ENCODE measurements at places on chromosomes 16 and 17. TPM values are rescaled to one million over a fixed set of nuclear protein-coding genes. Genes with fewer than 3 reads are reported as not detected.

DNA sequence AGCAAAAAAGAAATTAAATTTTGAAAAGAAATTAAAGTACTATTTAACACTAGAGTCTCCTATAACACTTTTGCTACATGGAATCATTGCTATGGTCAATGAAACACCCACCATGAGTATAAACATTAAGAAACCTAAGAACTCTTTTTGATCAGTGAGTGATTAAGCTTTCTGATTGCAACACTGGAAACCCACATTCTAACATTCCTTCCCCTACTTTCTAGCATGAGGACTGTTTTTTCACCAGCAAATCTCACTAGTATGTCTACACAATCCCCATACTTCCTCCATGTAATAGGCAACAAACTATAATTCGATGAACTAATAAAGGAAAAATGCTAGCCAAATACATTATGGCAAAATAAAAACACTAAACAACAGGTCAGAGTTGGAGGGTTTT is 54.7 kb downstream of the SKAP1 start:
- H3K27ac ChIP-seq = no peak overlapping the region
- no peaks in the 10 kb centered on the region for H3K36me3 ChIP-seq
- no peak overlapping the region for H3K4me3 ChIP-seq
- DNase-seq = no peak
- no peaks in the 10 kb centered on the region for H3K4me1 ChIP-seq

- no peak overlapping the region for H3K27ac ChIP-seq
- H3K27me3 ChIP-seq = no peaks in the 10 kb centered on the region
- H3K4me3 ChIP-seq = no peak overlapping the region
- H3K4me1 ChIP-seq = no peaks in the 10 kb centered on the region
Measured at GRCh38 chr16:22053921-22054341, 38.4 kb upstream of the VWA3A start.

GRCh38 chr16:52460639-52461178 is 86.2 kb downstream of the TOX3 start:
- DNase-seq = no peak
- no peaks in the 10 kb centered on the region for H3K27me3 ChIP-seq
- no peak overlapping the region for H3K4me3 ChIP-seq
- no peaks in the 10 kb centered on the region for H3K36me3 ChIP-seq
- peaks cover 44% of the 10 kb centered on the region for H3K4me1 ChIP-seq

DNA sequence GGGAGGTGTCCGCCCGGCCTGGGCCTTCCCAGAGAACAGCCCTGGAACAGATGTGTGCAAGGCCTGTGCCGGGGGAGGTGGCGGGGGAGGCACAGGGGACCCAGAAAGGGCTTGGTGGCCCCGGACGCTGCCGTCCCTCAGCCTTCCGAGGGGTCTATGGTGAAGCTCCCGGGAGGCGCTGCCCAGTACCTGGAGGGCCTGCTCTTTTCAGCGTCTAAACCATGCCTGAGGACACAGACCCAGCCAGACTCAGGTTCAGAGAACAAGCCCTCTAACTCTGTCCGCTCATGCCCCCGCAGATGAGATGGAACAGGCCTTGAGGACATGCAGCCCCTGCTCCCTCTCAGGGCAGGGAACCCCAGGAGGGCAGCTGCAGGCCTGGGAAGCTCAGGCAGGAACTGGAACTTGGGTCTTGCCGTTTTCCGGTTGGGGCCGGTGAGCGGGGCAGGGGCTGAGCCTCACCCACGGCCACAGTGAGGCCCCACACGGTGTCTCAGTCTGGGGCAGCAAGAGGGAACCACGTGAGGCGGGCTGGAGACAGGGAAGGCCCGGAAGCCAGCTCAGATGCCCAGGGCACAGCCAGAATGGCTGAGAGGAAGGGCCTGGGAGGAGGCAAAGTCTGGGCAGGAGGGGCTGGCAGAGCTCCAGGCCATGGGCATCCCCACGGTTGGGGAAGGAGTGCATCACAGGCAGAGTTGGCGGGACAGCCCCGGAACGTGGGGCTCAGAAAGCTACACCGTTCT is 12.5 kb downstream of the SLC16A3 start:
- H3K27me3 ChIP-seq = no peaks in the 10 kb centered on the region
- no peak overlapping the region for H3K27ac ChIP-seq
- peaks cover 15% of the 10 kb centered on the region for H3K4me1 ChIP-seq
- no peak overlapping the region for H3K4me3 ChIP-seq
- peaks cover 43% of the 10 kb centered on the region for H3K36me3 ChIP-seq

The GDPD3 gene
- total RNA-seq = 1.0 TPM

DNA sequence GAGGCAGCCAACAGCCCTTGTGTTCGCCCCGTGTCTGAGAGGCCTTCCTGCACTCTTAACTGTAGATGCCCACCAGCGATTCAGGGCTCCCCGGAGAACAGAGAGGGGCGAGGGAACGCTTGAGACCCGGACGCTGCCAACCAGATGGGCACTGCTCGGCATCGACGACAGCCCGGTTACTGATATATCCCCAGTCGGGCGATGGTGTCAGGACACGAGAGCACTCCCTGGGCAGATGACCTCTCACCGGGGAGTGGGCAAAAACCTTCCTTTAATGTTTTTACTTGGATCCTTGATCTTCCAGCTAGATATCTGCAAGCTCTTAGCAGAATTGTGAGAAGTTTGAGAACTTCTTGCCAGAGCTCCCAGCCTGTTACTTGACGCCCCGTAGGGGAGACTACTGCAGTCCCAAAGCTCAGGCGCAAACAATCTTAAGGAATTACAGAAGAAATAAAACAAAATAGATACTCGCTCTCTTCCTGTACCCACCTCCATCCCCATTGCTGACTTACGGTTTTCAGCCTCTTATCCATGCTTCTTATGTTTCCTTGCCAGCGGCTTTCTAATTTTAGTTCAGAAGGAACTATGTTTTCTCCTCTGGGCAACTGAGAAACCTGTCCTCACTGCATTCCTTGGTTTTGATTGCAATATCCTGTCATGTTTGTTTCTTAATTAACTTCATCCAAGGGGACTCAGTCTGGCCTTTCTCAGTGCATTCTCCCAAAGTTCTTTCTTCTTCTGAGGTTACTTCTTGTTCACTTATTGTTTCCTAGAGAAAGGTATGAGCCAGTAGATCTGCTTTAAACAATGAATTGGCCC is 845 bp downstream of the SP2 start:
- peaks cover 11% of the 10 kb centered on the region for H3K4me1 ChIP-seq
- H3K27ac ChIP-seq = peak overlapping the region; percentile 98
- no peak for DNase-seq
- H3K4me3 ChIP-seq = peak overlapping the region; percentile 94
- H3K27me3 ChIP-seq = no peaks in the 10 kb centered on the region
- H3K36me3 ChIP-seq = no peaks in the 10 kb centered on the region

The TBKBP1 gene
- total RNA-seq = 14.4 TPM

GRCh38 chr17:27495460-27495859 is 39.2 kb downstream of the KSR1 start:
- H3K36me3 ChIP-seq = no peaks in the 10 kb centered on the region
- H3K4me1 ChIP-seq = peaks cover 8% of the 10 kb centered on the region
- DNase-seq = no peak
- no peak overlapping the region for H3K4me3 ChIP-seq

The SNAI3 gene
- total RNA-seq = 0.47 TPM

- H3K4me3 ChIP-seq = no peak overlapping the region
- DNase-seq = no peak
- H3K36me3 ChIP-seq = no peaks in the 10 kb centered on the region
- H3K4me1 ChIP-seq = no peaks in the 10 kb centered on the region
- no peak overlapping the region for H3K27ac ChIP-seq
Measured at GRCh38 chr16:13060932-13061331, 159.5 kb downstream of the SHISA9 start.

GRCh38 chr17:36593656-36594316 is 2.1 kb downstream of the DHRS11 start:
- H3K4me3 ChIP-seq = no peak overlapping the region
- no peak overlapping the region for H3K27ac ChIP-seq
- H3K36me3 ChIP-seq = peaks cover 8% of the 10 kb centered on the region
- DNase-seq = no peak

DNA sequence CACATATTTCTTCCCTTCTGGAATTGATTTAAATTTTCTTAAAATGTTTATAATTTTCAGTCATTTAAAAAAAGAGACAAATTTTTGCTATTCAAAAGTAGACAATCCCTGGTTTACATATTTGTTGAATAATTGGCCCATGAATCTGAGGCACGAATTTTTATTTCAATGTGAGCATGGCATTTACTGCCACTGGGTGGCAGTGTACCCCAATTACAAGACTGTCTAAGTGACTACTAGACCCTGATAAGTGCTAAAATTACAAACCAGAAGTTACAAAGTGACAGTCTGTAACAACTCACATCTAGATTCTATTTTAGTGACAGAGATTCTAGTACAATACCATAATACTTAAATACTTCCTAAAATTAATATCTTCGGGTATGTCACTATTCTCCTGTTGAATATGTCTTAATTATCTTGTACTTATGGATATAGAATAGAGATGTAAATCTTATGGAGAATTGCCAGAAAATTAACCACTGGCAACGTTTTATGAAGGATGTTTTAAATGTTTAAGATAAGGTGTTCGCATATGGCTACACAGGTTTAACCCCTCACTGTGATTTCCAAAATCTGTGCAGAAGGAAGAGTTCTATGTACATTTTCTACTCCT is 235.8 kb downstream of the MAP2K4 start:
- no peak overlapping the region for H3K4me3 ChIP-seq
- H3K27ac ChIP-seq = no peak overlapping the region
- H3K27me3 ChIP-seq = peaks cover 11% of the 10 kb centered on the region
- no peaks in the 10 kb centered on the region for H3K4me1 ChIP-seq
- no peaks in the 10 kb centered on the region for H3K36me3 ChIP-seq
- DNase-seq = peak; percentile 59

The CLEC19A gene
- not detected for total RNA-seq

DNA sequence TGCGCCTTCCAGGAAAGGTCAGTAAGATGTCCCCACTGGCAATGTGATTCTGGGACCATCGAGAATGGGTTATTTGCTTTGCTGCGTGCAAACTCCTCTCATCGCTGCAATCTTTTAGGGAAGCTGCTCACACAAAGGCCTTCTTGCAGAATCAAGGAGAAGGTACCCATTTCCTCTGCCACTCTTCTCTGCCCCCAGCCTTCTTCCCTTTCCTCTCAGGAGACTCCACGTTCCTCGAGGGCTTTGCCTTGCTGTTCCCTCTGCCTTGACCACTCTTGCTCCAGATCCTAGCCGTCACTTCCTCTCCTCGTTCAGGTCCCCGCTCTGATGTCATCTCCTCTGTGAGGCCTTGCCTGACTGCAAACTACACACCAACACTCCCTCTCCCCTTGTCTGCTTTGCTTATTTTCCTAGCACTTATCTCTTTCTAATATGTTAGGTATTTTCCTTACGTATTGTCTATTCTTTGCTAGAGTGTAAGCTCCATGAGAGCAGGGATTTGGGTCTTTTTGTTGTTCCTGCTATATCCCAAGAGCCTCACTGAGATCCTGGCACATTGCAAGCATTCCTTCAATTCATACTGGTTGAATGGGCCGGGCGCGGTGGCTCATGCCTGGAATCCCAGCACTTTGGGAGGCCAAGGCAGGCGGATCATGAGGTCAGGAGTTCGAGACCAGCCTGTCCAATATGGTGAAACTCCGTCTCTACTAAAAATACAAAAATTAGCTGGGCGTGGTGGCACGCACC is 5.3 kb upstream of the CRK start:
- H3K27ac ChIP-seq = no peak overlapping the region
- DNase-seq = no peak
- H3K4me3 ChIP-seq = no peak overlapping the region
- no peaks in the 10 kb centered on the region for H3K4me1 ChIP-seq
- no peaks in the 10 kb centered on the region for H3K36me3 ChIP-seq
- H3K27me3 ChIP-seq = no peaks in the 10 kb centered on the region

- no peaks in the 10 kb centered on the region for H3K36me3 ChIP-seq
- H3K4me1 ChIP-seq = no peaks in the 10 kb centered on the region
- peaks cover 3% of the 10 kb centered on the region for H3K27me3 ChIP-seq
- no peak overlapping the region for H3K4me3 ChIP-seq
Measured at GRCh38 chr17:70609566-70609965, 440.2 kb downstream of the KCNJ2 start.

- no peak overlapping the region for H3K4me3 ChIP-seq
- no peaks in the 10 kb centered on the region for H3K27me3 ChIP-seq
- no peak overlapping the region for H3K27ac ChIP-seq
- H3K36me3 ChIP-seq = no peaks in the 10 kb centered on the region
- DNase-seq = no peak
Measured at GRCh38 chr16:80123189-80123588, 417.6 kb upstream of the DYNLRB2 start.

GRCh38 chr17:79836972-79837887 is 2.0 kb downstream of the CBX4 start:
- peaks cover 30% of the 10 kb centered on the region for H3K36me3 ChIP-seq
- H3K27me3 ChIP-seq = peaks cover 7% of the 10 kb centered on the region
- peak overlapping the region; percentile 66 for H3K4me3 ChIP-seq
- H3K4me1 ChIP-seq = peaks cover 12% of the 10 kb centered on the region
- no peak overlapping the region for H3K27ac ChIP-seq

- peaks cover 3% of the 10 kb centered on the region for H3K36me3 ChIP-seq
- H3K27ac ChIP-seq = peak overlapping the region; percentile 8
- H3K4me3 ChIP-seq = peak overlapping the region; percentile 78
- peaks cover 6% of the 10 kb centered on the region for H3K4me1 ChIP-seq
Measured at GRCh38 chr17:78781104-78781892, 775 bp downstream of the CYTH1 start.

The GPR142 gene
- total RNA-seq = not detected

The CDR2L gene
- 10.9 TPM for total RNA-seq

- no peak overlapping the region for H3K27ac ChIP-seq
- H3K4me3 ChIP-seq = no peak overlapping the region
- H3K36me3 ChIP-seq = no peaks in the 10 kb centered on the region
- H3K27me3 ChIP-seq = peaks cover 14% of the 10 kb centered on the region
Measured at GRCh38 chr17:36072431-36073121, 8.5 kb downstream of the CCL18 start.

GRCh38 chr17:65559804-65560627 is 1.4 kb downstream of the AXIN2 start:
- peak; percentile 60 for DNase-seq
- no peaks in the 10 kb centered on the region for H3K27me3 ChIP-seq
- H3K27ac ChIP-seq = peak overlapping the region; percentile 32
- 0 out of 2 replicates have a peak, but pooled peaks cover 2% of the 10 kb centered on the region for H3K36me3 ChIP-seq
- H3K4me1 ChIP-seq = peaks cover 14% of the 10 kb centered on the region

- H3K27me3 ChIP-seq = no peaks in the 10 kb centered on the region
- DNase-seq = no peak
Measured at GRCh38 chr17:13350466-13350865, 251.3 kb downstream of the HS3ST3A1 start.

GRCh38 chr17:39213852-39214251 is 11.9 kb downstream of the STAC2 start:
- DNase-seq = no peak
- H3K4me3 ChIP-seq = no peak overlapping the region
- H3K27ac ChIP-seq = no peak overlapping the region
- H3K36me3 ChIP-seq = no peaks in the 10 kb centered on the region

The NHLRC4 gene
- total RNA-seq = not detected

The GSPT1 gene
- total RNA-seq = 106 TPM

Measured in SJCRH30 (cell line).